ENCODE measurements at places on chromosomes 2 and 18.

DNA sequence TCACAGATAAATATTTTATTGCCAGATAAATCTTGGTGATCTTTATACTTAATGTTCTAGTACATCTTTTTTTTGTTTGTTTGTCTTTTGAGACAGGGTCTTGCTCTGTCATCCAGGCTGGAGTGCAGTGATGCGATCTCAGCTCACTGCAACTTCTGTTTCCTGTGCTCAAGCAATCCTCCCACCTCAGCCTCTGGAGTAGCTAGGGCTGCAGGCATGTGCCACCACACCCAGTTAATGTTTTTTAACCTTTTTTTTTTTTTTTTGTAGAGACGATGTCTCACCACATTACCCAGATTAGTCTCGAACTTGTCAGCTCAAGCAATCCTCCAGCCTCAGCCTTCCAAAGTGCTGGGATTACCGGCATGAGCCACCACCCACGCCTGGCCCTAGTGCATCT is 9.1 kb upstream of the C1GALT1C1L start:
- no peak for DNase-seq

GRCh38 chr2:151326554-151326953 is 30.8 kb upstream of the TNFAIP6 start:
- DNase-seq: no peak

DNA sequence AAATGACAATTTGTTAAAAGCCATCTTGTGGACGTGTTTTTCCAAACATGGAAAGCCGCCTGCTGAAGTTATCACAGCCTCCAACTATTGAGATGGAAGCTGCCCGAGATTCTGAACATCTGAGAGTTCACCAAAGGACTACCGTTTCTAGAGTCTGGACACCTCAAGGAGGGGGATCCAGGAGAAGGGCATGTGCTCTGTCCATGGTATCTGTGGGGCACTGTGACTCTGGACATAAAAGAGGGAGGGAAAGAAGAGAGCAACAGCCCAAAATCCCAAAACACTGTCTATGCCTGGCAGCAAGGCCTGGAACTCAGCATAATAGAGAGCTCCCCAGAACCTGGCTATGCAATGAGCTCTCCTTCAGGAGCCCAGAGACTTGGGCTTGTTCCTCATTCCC is 319.9 kb downstream of the EN1 start:
- no peak for DNase-seq

DNA sequence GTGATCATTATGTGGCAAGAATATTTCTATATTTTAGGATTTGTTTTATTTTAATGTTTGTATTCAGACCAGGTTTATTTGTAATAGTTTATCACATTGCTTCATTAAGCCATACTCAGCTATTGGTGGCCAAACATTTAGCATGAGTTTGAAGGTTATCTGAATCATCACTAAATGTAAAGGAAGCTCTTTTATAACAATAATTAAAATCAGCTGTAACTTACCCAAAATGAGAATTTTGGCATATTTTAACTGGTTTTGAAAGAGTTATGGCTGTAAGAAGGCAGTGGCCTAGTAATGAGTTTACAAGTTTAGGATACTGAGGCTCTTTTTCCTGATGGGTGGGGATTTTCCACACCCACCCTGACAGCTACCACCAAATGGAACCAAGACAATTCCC is 177.8 kb downstream of the EN1 start:
- no peak for DNase-seq

DNA sequence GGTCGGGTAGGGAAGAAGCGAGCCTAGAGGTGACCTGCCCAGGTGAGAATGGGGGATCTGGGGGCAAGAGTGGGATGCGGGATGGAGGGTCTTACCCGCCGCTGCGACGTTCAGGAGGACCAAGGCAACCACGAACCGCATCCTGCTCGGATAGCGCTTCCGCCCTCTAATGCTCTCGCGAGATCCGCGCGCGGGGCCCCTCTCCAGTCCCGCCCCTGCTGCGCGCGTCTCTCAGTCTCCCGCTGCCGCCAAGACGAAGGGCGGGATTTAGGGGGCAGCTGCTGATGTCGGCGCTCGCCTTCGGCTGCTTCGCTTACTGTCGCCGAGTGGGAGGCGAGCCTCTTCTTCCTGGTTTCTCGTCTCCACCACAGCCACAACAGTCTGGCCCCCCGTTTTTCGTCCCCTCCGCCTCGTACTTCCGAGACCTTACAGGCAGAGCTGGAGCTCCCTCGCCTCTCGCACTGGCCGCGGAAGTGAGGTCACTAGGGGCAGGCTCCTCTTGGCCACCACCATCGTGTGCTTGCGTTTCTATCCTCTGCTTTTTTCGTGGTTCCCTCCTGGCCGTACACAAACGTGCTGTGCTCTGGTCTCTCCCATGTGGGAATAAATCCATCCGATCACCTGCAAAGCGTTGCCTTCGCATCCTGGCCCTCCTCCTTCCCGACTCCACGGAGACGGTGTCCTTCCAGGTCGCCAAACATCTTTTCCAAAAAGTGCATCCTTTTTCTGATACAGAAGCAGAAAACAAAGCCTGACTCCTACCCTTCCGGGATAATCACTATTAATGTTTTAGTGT is at the start of gene TGOLN2:
Gene TGOLN2, minus strand, starts transcription at position 168 of the 796 bp plus-strand sequence. Its CDS starts 27 bp downstream, at position 141.
- peak; percentile 94 for DNase-seq

- no peak for DNase-seq
These were observed 117.2 kb downstream of the GATA6 start for GRCh38 chr18:22286585-22286984.

DNA sequence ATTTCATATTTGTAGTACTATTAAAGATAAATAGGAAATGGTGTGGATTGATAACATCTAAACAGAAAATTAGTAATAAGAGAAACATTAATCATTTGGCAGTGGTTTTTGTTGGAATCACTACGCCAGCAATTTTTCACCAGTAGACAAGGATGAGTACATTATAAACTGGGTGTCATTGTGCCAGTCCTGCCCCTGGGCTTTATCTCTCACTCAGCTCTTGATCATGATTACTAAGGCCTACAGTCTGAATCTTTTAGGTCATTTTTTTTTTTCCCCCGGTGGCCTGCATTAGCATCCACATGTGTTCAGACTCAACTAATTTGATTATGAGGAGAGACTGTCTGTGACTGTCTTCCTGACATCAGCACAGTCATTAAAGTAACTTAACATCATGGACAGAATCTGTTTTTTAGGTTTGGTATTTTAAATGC is 16.2 kb downstream of the GULP1 start:
- no peak for DNase-seq

- no peak for DNase-seq
These were observed 17.9 kb downstream of the ZNF385B start for GRCh38 chr2:179843541-179843940.

- DNase-seq: no peak
These were observed 876.0 kb downstream of the SLC4A3 start for GRCh38 chr2:220503431-220503830.

GRCh38 chr2:14011190-14011589 is 621.3 kb upstream of the LRATD1 start:
- peak; percentile 93 for DNase-seq

DNA sequence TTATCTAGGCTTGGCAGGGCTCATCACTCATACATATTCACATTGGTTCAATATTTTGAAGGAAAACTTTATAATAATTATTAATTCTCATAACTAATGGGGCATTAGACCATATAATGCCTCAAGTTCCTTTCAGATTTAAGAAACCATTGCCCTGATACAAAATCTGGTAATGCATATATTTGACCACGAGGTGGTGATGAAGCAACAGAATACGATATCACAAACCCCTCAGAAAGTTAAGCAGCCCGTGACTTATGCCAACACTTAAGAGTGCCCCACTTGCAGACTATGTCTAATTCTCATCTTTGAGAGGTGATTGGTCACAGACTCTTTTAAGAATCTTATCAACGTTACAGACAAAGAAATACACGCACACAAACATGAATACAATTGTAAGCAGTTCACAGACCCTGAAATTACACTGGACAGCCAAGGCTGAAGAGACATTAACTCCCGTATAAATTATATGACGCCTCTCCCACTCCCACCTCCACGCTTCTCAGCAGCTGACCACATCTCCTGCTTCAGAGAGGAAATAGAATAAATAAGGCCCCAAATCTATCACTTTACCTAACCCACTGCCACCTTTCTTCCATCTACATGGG is 20.7 kb upstream of the DNAH6 start:
- DNase-seq: peak; percentile 41

DNA sequence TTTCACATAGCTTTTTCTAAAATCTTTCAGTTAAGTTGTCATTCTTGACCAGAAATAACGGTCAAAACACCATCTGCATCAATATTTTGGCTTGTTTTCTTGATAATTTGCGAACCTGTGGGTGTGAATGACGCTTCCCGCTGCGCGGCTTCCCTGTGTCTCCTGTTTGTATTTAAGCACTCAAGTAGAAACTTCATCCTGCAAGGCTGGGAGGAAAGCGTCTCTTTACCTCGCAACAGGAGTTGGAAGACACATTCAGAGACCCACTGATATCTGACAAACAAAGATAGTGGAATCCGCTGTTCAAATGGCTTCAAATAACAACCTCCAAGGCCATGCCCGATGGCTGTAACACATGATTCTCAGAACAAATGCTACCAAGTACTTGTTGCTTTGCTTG is 704.9 kb downstream of the DCDC2C start:
- DNase-seq: no peak

DNA sequence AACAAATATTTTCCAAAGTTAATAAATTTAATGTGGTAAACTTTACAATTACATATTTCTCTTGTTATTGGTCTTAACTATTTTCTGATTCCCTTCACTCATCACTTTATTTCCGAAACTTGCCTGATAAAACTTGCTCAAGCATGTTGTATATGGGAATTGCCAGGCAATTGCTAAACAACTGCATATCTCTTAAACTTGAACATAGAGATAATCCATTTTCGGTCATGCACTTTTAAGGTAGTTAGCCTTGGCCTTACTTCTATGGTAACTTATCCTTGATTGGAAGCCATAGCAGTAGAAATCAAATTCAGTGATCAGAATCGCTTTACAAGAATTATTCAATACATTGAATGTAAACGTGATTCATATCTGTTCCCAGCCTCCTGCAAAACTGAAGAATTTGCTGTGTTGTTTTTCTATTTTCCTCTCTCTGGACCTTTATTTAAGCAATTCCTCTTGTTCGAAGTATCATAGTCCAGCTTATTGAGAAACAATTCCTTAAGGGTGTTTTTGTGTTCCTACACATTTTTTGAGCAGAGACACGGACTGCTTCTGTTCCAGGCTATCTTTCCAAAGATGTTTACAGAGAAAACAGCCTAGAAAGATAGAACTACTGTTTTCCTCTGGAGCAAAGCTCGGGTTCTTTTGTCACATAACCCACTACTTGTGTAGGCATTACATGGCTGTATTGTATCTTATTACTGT is 674.3 kb downstream of the IRS1 start:
- no peak for DNase-seq

DNA sequence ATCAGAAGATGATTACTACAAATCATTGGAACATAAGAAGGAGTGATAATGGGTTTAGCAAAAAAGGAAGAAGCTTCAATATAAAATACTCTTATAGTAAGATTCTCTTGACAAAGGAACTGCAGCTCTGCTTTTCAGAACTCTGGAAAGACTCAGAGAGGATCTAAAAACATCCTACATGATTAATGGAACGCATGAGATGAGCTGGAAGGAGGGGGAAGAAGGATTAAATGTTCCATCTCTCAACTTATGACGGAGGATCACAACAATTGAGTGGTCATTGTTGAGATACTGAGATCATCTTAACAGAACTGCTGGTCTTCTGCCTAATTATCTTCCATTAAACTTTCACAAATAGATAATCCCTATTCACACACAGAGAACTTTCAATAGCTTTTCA is 267.5 kb upstream of the SLC8A1 start:
- no peak for DNase-seq

- no peak for DNase-seq
These were observed 76.1 kb downstream of the TEKT4 start for GRCh38 chr2:94947097-94948016.

DNA sequence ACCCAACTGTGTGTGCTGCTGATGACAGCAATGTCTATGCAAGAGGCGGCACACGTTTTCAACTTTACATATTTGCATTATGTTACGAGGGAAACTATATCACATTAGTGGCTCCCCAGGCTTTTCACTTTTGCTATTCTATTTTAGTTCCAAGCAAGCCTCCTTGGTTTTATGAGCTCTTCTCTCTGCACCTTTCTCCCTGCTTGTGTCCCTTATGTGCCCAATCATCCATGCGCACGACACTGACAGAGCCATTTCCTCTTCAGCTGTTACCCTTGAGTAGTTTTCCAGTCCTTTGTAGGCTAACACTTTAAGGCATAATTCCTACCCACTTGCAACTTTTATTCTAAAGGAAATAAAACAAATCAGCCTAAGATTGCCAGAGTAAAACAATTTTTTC is 154.3 kb downstream of the TCF4 start:
- DNase-seq: peak; percentile 40

DNA sequence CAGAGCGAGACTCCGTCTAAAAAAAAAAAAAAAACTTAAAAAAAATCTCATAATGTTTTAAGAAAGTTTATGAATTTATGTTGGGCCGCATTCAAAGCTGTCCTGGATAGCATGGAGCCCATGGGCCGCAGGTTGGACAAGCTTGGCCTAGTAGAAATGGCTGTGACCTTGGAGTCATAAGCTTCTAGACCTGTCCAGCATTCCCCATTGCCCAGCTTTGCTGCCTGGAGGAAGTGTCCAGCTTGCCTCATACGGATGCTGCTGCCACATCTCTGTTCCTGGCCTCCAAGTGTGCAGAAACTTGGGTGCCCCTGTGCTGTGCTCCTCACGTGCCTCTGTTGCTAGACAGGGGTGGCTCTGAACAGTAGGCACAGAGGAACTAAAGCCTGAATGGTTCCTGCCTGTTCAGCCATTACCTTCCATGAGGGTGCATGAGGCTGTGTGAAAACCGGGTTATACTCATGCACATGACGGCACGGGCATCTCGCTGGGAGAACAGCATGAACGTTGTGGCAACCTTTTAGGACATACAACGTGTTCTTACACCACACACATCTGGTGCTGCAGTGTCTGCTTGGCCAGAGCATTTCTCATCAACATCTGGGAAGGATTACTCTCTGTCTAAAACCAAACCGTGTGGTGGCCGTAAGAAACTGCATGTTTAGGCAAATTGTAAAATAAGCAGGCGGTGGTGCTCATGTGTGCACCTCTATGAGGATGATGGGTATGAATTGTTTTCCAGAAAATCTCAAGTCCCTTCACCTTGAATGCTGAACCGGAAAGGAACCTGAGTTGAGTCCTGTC is 38.2 kb downstream of the FHOD3 start:
- no peak for DNase-seq

- DNase-seq: no peak
These were observed 30.9 kb downstream of the OSBPL6 start for GRCh38 chr2:178225006-178225805.

DNA sequence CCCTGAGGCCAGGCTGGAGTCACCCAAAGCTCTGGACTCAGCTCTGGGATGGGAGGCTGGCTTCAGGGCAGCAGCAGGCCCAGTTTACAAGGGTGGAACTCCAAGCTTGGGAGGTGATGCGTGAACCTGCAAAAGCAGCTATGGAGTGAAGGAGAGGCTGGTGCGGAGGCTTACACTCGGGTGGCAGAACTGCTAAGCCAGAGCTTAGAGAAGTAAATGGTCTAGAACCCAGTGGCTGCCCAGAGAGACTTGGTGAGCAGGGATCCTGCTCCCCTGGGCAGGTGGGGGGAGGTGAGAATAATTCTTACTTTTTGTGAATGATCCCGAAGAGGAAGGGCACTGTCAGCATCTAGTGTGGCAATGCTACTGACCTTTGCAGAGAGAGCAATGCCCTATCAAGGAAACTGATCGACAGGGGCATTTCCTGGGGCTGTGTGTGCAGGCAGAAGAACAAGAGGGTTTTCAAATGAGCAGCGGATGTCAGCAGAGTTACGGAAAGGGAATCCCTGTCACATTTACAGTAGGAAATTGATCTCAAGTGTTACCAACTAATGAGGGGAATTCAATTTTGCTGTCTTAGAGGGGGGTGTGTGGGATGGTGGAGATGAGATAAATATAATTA is 80.4 kb downstream of the TGFA start:
- DNase-seq: no peak

All from NCI-H2081 (cell line).